NCI-H460 (cell line): ENCODE measurements at places on chromosomes 16 and 17. TPM values are rescaled to one million over a fixed set of nuclear protein-coding genes. Genes with fewer than 3 reads are reported as not detected.

NKD1 gene
- total RNA-seq = 0.05 and 0.12 TPM in 2 replicates

PPY gene
- total RNA-seq = not detected in 2 replicates

GRCh38 chr17:5184288-5184687, 7.4 kb downstream of the ZNF594 start:
- no peak for DNase-seq

DNA sequence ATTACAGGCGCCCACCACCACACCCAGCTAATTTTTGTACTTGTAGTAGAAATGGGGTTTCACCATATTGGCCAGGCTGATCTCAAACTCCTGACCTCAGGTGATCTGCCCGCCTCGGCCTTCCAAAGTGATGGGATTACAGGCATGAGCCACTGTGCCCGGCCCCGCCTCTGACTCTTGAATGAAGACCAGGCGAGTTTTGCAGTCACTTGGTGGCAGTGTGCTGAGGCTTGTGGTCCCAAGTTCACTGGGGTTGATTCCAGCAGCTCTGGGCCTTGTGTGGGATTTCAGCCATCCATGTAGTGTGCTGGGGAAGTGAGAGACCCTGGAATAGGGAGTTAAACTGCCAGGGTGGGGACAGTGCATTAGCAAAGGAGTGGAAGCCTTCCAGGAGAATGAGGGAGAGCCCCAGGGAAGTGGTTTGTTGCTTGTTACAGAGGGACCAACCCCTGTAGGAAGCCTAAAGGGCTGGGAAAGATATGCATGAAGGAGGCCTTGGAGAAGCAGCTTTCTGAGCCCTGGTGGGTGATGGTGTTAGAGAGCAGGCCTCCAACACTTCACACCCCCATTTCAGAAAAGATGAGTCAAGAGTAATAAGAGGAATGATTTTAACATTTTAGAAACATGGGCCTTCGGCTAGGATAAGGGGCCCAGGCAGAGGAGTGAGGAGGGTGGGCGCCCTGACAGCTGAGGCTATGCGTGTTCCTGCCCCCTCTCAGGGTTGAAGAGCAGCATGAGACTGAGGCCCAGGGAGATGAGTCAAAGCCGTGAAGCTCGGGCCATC, 14.5 kb downstream of the PSKH1 start:
- DNase-seq = no peak

DNA sequence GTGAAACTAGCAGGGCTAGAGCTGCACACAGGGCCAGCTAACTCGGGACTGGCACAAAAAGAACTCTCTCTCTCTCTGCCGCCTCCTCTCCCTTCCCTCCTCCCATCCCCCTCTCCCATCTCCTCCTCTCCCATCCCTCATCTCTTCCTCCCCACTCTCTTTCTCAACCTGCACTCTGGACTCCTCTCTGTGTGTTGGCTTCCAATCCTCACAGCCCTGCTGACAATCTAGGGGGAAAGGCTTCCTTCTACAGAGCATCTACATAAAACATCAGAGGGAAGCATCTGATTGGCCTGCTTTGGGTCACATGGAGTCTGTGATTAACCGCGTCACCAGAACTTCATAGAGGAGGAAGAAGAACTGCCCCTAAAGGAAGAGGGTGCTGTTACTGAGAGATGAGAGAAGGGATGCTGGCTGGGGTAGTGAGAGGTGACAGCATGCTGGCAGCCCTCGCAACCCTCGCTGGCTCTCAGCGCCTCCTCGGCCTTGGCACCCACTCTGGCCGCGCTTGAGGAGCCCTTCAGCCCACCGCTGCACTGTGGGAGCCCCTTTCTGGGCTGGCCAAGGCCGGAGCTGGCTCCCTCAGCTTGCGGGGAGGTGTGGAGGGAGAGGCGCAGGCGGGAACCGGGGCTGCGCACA, 12.8 kb upstream of the ZFP90 start:
- no peak for DNase-seq

NAGPA gene
- total RNA-seq = 15.2 and 18.9 TPM in 2 replicates

- no peak for DNase-seq
These were observed 351.2 kb downstream of the UTP18 start for GRCh38 chr17:51611585-51611984.

- DNase-seq = no peak
These were observed 119.1 kb upstream of the ZFHX3 start for GRCh38 chr16:73166947-73167550.

LPO gene
- 0.07 TPM in 1 of 2 replicates, not detected in the other for total RNA-seq

DNA sequence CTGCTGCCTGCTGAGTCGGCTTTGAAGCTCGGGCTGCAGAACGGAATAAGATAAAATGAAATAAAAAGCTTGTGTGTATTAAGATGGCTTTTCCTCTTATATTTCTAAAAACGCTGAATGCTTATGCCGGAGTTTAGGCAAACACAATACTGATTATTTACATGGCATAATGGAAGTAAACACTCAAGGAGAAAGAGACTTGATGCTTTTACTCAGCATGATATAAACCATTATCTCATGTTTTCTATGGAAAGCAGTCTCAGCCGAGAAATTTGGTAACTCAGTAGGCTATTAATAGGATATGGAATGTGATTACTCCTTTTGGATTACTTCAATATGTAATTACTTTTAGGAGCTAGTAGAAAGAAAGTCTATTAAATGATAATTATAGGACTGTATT, 153.3 kb downstream of the CDH11 start:
- DNase-seq = no peak

DNA sequence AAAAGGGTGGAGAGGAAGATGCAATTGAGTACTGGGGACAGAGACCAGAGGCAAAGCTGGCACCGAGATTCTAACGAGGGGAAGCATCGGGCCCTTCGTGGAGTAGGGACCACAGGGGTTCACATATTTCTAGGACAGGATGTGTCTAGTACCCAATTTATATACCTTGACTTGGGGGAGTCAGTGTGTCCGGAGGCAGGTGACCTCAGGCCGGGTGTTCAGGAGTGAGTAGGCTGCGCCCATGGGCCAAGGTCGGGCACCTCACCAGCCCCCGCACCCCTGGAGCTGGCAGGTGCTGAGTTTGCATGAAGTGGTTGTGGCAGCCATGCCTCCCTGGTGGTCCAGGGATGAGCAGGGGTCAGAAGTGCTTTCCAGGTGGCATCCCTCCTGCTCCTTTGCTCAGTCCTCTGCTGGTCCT, 8.6 kb upstream of the NXPH3 start:
- DNase-seq = no peak

GRCh38 chr17:34451313-34451712, 88.3 kb upstream of the CCL1 start:
- no peak for DNase-seq

DNA sequence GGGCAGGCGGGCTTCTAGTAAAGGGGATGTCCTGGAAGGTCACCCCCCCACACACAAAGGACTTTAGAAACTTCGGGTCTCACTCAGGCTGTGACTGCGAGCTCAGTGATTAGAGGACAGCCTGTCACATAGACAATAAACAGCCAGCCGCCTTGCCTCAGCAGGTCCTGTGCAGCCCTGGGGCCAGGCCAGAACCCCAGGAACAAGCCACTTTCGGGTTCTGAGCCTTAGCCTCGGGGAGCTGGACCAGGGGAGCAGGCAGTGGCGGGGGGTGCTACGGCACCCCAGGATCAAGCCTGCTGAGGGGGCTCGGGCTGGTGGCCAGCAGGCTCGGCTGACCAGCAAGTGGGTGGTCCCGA, 1.1 kb downstream of the GAS7 start:
- DNase-seq = no peak

RHBDL3 gene
- total RNA-seq = 0.25 and 0.43 TPM in 2 replicates

DNA sequence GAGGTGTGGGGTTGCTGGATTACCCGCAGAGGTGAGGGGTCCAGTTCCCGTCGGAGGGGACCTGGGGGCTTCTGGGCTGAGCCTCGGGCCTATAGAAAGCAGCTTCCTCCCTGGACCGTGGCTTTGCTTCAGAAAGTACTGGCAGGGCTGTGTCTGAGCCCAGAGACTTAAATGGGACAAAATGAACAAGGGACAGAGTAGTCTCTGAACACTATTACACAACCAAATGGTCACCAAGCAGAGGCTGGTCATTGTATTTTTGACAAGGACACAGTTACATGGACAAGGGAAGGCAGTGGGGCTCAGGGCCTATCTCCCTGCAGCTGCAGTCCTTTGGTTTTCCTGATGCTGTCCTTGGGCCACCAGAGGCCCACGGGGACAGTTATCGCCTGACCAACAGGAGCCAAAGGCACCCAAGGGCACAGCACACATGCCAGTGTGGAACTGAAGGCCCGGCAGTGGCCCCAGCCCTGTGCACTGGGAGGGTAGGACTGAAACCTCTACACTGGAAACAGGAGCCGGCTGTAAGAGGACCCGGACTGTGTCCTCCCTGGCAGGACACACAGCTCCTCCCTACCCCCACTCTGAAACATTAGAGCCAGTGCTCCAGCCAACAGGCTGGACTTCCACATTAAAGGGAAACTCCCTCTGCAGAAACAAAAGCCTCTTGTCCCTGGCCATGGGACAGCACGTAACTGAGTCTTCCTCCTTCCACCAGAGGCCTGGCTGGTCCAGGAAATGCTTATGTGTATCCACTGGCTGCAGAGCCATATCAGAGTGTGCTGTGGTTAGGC, 26.0 kb upstream of the ERN1 start:
- DNase-seq = no peak

GRCh38 chr17:1150863-1151600, 28.7 kb downstream of the ABR start:
- no peak for DNase-seq

DNA sequence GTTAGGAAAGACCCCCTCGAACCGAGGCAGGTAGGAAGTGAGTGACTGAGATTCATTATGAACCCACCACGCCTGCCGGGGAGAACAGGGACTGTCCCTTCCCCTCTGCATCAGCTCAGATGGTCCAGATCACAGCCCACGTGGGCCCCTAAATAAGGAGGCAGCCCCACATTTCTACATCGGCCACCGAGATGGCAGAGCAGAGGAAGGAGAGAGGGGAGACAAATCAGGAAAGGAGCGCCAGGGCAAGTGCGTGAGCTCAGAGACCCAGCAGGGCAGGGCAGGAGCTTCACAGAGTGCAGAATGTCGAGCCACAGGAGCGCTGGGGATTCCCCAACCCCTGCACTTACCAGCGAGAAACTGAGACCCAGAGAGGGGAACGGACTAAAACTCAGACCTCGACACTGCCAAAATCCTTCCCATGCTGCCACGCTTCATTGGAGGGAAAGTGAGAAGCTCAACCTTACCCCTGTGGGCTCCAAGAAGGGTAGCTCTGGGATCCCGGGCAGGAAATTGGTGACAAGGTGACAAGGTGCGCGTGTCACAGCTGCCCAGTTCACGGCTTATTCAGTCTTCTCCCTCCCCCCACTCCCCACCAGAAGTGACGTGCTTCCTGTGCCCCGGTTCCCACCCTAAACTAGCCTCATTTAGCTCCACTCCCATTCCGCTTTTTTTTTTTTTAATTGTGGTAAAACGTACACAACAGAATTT, at the start of gene ICAM2:
TSS of gene ICAM2 (minus strand) at position 578 of the 711 bp plus-strand sequence. CDS start 13,942 bp downstream, outside the sequence.
- no peak for DNase-seq

DNA sequence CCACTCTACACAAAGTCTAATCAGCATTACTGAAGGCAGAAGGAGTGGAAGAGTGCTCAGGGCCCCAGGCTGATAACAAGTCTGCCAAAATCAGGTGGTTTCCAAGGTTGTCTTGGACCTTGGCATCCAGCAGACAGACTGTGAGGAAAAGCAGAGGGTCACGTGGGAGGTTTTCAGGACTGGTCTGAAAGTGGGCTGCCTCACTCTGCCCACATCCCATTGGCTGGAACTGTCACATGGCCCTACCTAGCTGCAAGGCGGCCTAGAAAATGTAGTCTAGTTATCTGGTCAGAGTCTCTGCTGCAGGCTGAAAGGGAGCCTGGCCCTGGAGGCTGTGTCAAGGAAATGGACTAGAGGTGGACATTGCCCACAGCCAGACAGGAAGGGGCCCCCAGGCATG, 310.7 kb upstream of the ASIC2 start:
- DNase-seq = no peak

DNA sequence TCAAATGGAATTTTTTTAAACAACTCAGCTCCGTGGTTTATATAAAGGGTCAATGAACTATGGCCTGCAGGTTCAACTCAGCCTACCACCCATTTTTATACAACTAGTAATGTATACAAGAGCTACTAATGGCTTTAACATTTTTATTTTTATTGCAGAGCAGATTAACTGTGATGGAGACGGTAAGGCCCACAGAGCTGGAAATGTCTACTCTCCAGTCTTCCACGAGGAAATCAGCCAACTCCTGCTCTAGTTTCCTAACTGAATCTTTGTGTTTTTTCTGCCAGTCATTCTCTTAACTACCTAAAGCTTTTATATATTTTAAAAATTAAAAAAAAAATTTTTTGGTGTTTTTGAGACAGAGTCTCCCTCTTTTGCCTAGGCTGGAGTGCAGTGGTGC, 385.1 kb upstream of the MAF start:
- DNase-seq = no peak

- no peak for DNase-seq
These were observed 57.4 kb upstream of the GRIN2A start for GRCh38 chr16:10239640-10240039.

- no peak for DNase-seq
These were observed 93.8 kb downstream of the USP31 start for GRCh38 chr16:23055481-23055880.

NSRP1 gene
- total RNA-seq = 12.0 and 17.9 TPM in 2 replicates

KRT28 gene
- not detected in 2 replicates for total RNA-seq

DNA sequence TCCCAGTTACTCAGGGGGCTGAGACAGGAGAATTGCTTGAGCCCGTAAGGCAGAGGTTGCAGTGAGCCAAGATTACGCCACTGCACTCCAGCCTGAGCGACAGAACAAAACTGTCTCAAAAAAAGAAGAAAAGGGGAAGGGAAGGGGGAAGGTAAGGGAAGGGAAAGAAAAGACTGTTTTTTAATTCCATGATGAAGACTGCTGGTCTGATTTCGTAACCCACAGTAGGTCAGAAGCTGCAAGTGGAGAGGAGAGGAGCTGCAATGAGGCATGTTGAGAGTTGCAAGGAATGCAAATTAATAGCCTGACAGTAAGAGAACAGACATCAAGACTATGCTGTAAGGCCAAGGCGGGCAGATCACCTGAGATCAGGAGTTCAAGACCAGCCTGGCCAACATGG, 33.3 kb downstream of the HELZ start:
- no peak for DNase-seq

GRCh38 chr17:76934561-76935320, 66.5 kb downstream of the MGAT5B start:
- DNase-seq = no peak

GRCh38 chr17:57600074-57600473, 145.0 kb downstream of the CCDC182 start:
- DNase-seq = no peak

SULT1A3 gene
- total RNA-seq = 2.8 and 4.4 TPM in 2 replicates

DNA sequence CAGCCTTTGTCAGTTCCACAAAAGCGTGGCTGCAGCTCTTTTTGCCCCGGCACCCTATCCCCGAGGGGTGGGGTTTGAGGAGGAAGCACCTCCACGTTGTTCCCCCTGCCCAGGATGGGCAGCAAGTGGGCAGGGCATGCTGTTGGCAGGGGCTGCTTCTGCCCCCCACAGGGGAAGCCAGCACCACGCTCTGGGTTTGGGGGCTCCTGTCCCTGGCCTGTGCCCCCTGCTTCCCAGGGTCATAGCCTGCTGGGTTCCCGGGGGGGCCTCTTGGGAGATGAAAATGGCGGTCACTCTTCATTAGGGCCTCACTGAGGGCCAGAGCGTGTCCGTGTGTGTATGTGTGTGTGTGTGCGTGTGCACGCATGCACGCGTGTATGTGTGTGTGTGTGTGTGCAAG, 22.8 kb downstream of the LASP1 start:
- DNase-seq = no peak

- no peak for DNase-seq
These were observed 8.0 kb downstream of the TLCD3A start for GRCh38 chr17:740240-741017.

GPRC5B gene
- total RNA-seq = 0.10 TPM in 1 of 2 replicates, not detected in the other

MPO gene
- not detected in 2 replicates for total RNA-seq
